ENCODE measurements at places on chromosomes 4 and X.

GRCh38 chr4:142554412-142554811 is 291.7 kb downstream of the INPP4B start:
- no peak for DNase-seq

DNA sequence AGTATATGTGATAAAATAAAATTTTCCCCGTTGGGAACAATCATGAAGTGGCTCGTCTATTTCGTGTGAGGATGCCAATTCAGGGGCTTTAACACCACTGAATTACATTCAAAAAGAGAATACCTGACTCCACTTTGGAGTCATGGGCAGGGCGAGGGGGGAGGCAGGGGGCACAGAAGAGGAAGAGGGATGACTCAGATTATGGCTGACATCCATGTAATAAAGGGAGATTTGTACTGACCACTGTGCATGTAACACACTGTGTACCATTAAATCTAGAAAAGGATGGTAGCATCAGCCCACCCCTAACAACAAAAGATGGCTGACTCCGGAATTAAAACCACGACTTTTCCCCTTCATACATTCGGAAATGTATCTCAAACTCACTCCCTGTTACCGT is 1.3 kb downstream of the SLC9A7 start:
- DNase-seq = no peak

DNA sequence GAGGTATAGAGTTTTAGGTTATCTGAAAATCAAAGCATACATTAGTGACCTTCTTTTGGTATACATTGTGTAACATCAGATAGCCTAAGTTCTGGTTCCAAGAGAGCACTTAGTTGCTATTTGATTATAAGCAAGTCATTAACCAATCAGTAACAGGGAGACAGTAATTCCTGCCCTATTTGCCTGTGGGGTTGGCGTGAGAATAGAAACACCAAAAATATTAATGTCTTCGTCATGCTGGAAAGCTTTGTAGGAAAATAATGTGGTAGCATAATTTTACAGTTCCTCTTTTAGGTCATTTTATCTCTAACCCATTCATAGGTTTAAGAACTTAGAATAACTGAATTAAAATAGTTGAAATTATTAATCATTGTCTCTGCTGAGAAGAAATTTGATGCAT is 37.8 kb downstream of the NPNT start:
- DNase-seq = no peak

DNA sequence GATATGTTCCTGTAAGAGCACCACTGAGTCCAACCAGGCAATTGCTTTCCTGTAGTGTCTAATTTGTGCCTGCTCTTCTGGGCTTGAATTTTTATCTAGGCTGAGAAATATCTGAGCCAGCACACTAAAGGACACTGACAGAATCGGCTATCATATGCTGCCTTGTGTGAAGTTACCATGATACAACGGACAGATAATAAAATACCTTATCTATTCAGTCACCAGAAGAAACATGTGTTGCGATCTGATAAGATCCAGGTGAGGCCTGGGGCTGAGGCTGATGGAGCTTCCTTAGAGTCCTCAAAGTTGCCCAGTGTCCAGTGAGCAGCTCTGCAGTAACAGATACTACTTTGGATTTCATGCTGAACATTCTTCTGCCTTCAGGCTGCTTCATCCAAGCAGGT is 111.8 kb downstream of the ZNF518B start:
- no peak for DNase-seq

DNA sequence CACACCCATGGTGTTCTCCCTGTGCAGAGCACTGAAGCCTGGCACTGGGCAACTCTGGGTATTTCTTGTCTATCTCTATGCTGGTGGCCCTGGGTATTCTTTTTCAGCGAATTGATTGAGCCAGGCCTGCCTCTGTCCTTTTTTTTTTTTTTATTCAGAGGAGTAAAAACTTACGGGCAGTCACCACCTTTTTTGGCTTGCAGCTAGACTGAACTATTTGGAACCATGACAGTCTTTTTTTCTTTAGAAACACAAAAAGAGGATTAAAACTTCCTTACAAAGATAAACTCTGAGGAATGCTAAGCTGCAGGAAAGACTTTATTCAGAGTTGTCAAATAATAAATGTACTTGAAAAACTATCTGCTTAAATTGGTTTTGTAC is 119.2 kb upstream of the STIM2 start:
- DNase-seq = no peak

DNA sequence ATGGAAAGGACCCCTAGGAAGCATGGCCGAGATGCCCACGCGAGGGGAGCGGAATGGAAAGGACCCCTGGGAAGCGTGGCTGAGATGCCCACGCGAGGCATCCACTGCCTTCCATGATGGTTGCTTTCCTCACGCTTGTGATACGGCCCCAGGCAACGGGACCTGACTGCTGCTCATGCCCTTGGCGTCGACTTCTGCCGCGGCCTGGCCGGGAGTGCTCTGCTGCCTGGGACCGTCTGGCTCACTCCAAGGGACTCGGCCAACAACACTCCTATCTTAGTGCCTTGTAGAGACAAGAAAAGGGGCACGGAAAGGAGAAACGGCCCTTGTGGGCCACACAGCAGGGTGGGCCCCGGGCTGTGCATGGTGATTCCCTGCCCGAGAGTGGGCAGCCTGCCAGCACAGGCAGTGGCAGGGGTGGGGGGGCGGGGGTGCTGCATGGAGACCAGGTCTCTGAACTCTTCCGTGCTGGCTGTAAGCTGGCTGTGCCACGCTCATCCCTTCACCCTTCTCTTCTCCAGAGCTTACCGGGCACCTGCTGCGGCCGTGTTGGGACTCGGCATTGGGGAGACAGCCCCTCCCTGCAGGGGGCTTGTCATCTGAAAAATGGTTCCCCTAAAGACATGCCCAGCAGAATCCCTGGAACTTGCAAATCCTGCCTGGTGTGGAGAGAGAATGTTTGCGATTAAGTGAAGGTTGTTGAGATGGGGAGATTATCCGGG is 38.6 kb upstream of the HMX1 start:
- no peak for DNase-seq

GRCh38 chr4:138953961-138954371 is 61.6 kb upstream of the NOCT start:
- DNase-seq = no peak

- DNase-seq = no peak
Observed at GRCh38 chr4:152806501-152807125, 26.9 kb downstream of the ARFIP1 start.

DNA sequence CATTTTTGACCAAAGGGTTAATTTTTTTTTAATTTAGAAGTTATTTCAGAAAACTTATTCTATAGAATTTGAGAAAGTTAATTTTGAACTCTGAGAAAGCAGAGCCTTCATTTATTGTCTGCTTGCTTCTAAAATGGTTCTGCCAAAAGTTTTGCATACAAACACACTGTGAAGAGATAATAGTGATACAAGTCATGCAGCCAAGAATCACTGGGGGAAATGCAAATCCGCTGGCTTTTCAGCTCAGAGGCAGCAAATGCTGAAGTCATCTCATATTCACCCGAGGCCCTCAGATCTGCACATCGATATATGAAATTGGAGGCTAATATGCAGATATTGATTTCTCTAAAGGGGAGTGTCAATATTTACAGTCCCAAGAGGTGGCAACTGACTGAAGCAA is 186.2 kb downstream of the KIT start:
- DNase-seq = no peak

GRCh38 chrX:104749951-104750610 is 184.1 kb downstream of the IL1RAPL2 start:
- no peak for DNase-seq

GRCh38 chr4:156636381-156636780 is 335.2 kb downstream of the PDGFC start:
- no peak for DNase-seq

DNA sequence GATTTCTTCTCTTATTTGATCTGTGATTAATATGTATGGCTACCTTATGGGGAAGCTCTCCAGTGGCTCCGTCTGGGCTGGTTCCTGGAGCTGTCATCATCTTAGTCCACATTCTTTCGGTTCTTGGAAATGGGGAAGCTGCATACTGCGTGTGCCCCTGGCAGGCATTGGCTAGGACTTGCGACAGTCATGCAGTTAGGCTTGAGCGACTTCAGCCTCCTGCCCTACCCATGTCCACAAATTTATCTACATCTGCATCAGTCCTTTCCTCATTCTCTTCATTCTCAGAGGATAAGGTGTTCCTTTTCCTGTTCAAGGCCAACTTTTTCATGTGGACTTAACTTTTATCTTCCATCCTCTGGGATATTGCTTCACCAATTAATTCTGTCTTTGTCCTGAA is 214.2 kb downstream of the RELL1 start:
- no peak for DNase-seq

GRCh38 chrX:40539214-40540142 is 41.3 kb upstream of the ATP6AP2 start:
- DNase-seq = no peak

DNA sequence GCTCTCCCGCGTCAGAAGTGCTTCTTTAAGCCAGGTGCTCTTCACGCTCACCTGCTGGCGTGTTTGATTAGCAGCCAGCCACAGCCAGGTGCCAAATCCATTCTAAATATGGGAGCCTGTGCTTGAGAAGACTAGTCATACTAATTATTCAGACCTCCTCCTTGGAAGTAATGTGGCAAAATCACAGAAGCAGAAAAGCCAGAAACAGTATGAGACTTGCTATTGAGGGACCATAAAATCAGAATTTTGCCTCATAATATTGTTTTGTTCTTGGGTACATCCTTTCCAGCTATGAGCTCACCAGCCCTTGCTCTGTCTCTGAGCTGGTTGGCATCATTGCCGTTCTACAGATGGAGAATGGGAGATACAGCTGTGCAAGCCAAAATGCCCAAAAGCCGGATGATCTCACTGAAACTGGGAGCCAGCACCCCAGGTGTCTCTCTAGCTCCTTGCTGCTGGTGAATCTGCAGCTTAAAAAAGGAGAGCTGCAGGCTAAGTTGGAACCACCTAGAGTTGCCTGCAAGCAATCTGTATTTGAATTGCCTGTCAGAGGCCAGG is 205.4 kb downstream of the SHROOM3 start:
- no peak for DNase-seq

GRCh38 chr4:85154591-85154990 is 188.1 kb upstream of the WDFY3 start:
- no peak for DNase-seq

GRCh38 chr4:185811509-185812364 is at the start of gene SORBS2:
TSS of gene SORBS2 (minus strand) at chr4:185812194. CDS start at chr4:185690571, 121,623 bp downstream.
- no peak for DNase-seq
